ENCODE measurements at places on chromosomes 4 and X. TPM values are rescaled to one million over a fixed set of nuclear protein-coding genes. Genes with fewer than 3 reads are reported as not detected.

- DNase-seq: no peak
These were observed 13.7 kb upstream of the WDR1 start for GRCh38 chr4:10130178-10130888.

- DNase-seq: no peak
These were observed 50.3 kb downstream of the FTHL17 start for GRCh38 chrX:31021537-31021936.

- no peak for DNase-seq
These were observed 160.2 kb downstream of the GPM6A start for GRCh38 chr4:175651756-175652310.

ZNF330 gene
- 65.7 TPM for total RNA-seq

ODAPH gene
- total RNA-seq: not detected

Data from activated CD4-positive, alpha-beta T cell treated with anti-CD3 and anti-CD28 coated beads for 36 hours (primary cell).